ENCODE measurements at places on chromosomes 7 and 10.

GRCh38 chr7:73569042-73569608 is 9.3 kb downstream of the TBL2 start:
- DNase-seq, result no peak

DNA sequence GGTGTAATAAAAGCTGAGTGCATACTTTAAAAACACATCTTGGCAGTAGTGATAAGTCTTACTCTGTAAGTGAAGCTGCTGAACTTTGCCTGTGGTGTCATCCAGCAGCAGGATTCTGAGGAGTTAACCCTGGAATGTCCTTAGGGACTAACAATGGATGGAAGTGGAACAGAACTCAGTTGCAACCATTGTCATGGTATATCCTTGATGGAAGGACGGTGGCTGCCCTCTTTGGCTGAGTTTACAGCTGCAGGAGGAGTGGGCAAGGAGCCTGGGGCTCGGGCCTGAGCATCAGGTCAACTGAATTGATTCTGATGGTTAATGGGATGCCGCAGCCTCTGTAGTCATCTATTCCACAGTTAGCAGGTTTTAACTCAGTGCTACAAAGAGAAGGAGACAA is 56.2 kb downstream of the MRC1 start:
- no peak for DNase-seq

DNA sequence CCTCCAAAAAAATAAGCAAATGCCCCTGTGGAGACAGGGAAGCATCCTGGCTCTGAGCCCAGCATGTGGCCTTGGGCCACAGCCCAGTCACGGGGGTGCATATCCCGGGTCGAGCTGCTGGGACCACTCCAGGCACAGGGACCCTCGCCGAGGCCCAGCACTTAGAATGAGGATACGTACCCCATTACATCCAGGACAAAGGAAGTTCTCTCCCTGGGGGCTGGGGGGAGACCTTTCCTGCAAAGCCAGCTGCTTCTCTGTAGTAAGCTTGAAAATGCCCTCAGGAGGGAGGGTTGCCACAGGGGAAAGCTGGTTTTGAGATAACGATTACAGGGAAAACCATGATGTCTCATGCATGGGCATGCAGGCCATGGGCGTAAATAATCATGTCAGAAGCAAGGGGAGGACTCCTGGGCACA is 75.5 kb downstream of the HIPK2 start:
- DNase-seq, result no peak

GRCh38 chr7:4815609-4816418 is 40.4 kb downstream of the AP5Z1 start:
- DNase-seq, result no peak

- DNase-seq, result no peak
Measured at GRCh38 chr7:139765143-139765542, 12.7 kb downstream of the HIPK2 start.

GRCh38 chr10:43890124-43890523 is 241.4 kb upstream of the ZNF32 start:
- DNase-seq, result no peak

DNA sequence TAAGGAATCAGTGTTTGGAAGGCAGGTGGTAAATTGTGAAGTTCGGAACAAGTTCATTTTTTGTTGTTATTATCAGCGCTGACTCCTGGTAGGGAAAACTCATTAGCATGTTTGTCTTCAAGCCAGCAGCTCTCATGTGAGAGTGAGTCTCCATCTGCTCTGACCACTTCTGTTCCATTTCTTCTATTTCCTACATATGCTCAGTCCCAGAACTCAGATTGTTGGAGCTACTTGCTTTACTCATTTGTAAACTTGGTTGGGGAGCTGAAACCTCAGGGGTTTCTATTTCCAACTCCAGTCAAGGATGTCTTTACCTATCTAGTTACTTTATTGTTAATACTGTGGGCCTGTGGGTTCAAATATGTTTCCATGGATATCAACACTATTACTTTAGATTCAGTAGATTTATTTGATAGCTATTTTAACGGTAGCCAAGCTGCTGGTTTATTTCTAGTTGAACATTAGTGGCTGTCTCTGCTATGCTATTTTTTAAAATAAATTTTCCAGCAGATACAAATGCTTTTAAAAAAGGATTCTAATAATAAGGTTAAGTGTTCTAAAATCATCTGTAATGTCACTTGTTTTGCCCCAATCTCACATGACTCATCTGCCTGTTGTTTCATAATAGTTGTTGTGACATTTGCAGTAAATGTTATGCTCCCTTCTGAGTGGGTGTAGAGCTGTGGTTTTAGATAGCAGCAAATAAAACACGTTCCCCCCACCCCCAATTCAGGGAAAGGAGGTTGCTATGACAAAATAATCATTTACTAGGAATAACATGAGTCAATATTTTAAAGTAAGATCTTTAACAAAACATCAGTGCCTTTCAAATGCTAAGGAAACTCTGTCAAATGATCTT is 143.3 kb downstream of the HDAC9 start:
- no peak for DNase-seq

- DNase-seq, result peak; percentile 94
Measured at GRCh38 chr7:141737836-141738591, at the start of gene SSBP1. TSS of gene SSBP1 (plus strand) at chr7:141738358. CDS start at chr7:141739167, 809 bp downstream.

DNA sequence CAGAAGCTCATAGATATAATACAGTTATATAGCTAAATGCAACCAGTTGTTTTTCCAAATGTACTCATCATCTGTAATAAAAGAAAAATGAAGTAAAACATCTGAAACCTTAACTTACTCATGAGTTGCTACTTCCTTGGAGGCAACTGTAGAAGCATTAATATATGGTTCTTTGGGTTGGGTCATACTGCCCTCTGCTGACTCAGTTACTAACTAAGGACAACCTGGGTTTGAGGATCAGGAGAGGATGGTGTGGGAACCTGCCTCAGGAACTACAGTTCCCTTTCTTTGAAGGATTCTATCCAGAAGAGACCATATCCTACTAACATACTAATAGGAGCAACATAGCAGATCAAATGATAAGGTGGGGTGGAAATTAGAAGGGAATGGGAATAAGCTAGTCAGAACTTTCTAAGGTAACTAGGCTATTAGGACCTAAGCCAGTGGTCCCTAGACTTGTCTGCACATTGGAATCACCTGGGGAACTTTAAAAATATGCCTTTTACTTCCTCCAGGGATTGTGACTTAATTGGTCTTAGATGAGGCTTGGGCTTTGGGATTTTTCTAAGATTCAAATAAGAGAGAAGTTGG is 20.7 kb downstream of the COX15 start:
- no peak for DNase-seq

- DNase-seq, result no peak
Measured at GRCh38 chr10:117271427-117271826, 30.5 kb downstream of the SLC18A2 start.

- no peak for DNase-seq
Measured at GRCh38 chr7:6227294-6227846, 45.1 kb downstream of the CYTH3 start.

GRCh38 chr10:12019283-12019971 is 23.2 kb downstream of the UPF2 start:
- DNase-seq, result no peak

DNA sequence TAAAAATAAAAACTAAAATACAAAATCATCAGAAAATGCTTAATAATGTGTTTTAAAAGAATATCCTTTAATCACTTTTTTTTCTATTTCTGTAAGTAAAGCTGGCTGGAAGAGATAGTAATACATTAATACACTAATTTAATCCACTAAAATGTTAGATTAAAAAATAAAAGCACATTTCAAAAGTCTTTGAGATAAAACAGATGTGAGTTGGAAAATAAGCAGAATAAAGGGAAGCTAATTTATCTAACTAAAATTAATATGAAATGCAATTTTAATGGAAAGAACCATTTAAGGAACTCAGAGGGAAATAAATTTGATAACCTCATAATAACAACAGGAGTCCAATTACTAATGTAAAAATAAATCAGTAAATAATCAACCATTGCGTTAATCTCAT is 774.8 kb upstream of the MBL2 start:
- no peak for DNase-seq

DNA sequence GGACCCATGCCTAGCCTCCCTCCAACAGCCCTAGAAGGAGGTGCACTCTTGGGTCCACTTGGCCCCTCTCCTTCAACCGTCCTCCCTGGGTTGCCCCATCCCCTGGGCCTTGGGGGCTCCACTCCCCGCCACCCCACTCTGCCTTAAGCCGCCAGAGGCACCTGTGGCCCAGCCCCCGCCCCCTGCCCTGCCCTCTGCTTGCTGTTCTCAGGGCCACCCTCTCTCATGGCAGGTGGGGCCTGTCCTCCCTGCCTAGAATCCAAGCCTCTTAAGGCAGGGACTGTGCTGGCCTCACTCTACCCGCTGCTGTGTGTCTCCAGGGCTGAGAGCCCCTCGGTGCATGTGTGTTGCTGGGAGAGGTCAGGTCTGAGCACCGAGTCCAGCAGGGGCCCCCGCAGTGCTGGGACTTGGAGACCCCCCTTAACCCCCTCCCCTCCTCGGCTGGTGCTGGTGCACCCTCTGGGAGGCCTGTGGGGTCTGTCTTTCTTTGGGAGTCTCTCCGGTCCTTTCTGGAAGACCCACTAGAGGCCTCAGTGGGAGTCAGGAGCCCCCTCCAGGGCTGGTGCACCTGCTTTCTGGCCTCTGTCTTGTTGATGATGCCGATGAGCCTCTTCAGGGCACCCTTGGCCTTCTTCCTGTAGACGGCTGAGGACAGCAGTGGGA is 43.8 kb downstream of the CFAP46 start:
- DNase-seq, result no peak

DNA sequence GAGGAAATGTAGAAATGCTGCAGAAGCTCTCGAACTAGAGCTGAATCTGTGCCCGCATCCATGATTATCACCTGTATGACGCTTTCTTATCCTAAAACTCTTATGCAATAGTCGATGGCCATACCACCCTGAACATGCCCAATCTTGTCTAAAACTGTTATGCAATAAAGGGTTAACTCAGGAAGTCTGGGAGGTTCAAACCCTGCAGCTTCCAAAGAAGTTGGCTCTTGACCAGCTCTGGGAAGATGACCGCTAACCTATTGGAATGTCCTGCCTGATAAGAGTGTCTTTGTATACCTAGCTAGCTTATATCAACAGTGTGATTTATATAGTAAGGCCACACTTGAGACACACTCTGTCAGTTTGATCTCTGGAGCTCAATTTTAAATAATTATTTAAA is 3.4 kb upstream of the C10orf88 start:
- DNase-seq, result no peak

- no peak for DNase-seq
Measured at GRCh38 chr7:1829111-1829510, 159.0 kb downstream of the ELFN1 start.

- DNase-seq, result no peak
Measured at GRCh38 chr7:14626076-14626475, 276.5 kb downstream of the DGKB start.

- DNase-seq, result no peak
Measured at GRCh38 chr7:91912494-91912893, 28.2 kb upstream of the AKAP9 start.

GRCh38 chr7:112584290-112584689 is 103.5 kb downstream of the LSMEM1 start:
- DNase-seq, result no peak

GRCh38 chr10:123429706-123430221 is 236.4 kb upstream of the GPR26 start:
- DNase-seq, result no peak

DNA sequence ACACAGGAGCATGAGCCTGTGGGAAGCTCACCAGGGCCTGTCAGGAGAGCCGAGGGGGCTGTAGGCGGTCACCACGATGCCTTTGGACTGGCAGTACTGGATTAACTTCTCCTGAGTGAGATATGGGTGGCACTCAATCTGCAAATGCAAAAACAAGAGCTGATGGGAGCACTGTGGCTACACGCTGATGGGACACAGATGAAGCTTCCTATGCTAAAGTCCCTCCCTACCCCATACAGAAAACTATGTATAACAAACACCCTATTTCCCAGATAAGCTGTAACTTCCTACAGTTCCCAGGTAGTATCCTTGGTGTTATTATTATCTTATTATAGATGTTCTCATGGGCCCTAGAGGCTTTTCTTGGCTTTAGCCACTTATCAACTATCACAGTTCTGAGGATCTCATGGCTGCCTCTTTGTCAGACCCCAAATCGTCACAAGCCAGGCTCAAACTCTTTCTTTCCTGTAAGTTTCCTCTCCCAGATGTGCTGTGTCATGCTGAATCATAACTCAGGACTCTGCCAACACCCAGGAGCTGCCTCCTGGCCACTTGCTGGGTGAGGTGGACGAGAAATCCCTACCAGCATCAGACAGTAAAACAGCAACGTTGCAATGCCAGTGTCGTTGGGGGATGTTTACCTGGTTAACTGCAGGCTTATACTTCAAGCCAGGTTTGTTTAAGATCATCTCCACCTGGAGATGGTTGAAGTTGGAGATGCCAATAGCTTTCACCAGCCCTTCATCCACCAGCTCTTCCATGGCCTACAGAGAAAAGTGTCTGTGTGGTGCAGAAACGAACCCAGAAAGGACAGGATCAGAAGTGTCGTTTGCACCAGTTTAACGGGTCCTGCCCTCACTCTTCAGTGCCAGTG is 10.3 kb downstream of the AKR1B1 start:
- no peak for DNase-seq

DNA sequence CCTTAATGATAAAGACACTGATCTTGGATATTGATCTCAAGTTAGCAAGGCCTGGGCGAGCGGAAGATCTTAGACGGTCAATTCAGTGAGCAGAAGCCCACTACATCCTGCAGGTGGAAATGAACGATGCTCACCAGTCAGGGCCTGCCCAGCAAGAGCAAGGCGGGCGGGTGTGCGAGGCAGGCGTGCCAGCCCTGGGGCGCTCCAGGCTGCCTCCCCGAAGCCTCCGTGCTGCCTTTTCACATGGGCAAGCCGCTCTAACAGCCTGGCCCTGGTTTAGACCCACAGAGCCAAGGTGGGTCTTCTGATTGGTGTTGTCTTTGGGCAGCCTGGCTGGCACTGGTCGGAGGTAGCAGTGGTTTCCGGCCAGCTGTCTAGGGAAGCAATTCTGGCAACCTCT is 475.1 kb upstream of the FOXK1 start:
- DNase-seq, result no peak

- no peak for DNase-seq
Measured at GRCh38 chr10:33547976-33548375, 213.5 kb upstream of the NRP1 start.
